ENCODE measurements at places on chromosomes 11 and 22.

DNA sequence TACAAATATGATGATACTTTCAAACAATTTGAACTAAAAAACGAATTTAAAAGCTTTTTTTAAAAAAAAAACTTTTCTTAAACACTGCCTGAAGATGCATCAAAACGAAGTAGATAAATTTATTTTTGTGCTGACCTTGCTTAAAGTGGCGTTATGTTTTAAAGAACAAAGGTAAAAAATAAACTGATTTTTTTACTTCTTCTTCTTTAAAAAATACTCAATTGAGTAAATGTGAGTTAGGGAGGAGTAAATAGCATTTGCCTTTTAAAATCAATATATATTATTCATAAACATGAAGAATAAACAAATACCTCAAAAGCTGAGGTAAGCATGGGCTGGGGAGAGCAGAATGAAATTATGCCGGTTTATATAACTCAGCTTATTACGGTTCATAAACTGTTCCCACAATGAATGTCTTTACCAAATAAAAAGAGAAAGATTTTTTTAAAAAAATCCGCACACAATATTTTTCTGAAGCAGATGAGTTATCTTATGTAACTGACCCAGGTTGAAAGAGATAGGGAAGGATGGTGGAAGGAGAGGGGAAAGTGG lies 9.0 kb downstream of the PAX6 start:
- no peak for DNase-seq

DNA sequence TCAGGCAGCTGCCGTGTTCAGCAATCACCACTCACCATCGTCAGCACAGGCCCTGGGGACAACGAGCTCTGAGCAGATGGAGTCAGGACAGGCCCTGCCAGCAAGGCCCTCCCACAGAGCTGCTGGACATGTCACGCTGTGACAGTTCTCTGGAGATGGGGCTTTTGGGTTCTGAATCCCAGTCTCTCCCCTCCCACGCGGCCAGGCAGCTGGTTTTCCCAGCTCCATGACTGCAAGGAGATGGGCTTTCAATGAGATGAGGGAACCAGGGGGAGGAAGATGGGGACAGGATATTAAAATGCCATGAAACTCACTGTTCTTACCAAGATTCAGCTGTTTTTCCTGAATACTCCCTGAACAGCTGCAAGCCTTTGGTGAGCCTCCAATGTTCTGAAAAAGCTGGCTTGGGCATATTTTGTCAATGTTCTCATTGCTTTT lies 305.9 kb downstream of the BRD1 start:
- no peak for DNase-seq

DNA sequence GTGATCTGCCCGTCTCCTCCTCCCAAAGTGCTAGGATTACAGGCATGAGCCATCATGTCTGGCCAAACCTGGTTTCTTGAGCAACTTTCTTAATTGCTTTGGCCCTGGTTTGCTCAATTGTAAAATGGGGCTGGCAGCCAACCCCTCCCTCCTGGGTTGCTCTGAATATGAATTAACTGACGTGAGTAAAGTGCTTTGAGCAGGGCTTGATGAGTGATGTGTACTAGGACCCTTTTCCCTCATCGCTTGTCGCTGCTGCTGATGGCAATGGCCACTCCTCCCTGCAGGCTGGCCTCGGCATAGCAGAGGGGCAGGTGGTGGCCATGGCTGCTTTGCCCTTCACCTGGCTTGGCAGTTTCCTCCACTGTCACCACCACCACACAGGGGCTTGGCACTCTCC lies 41.5 kb downstream of the RNF141 start:
- DNase-seq = no peak

GRCh38 chr22:45912910-45913309 lies 64.1 kb downstream of the WNT7B start:
- DNase-seq = no peak

- DNase-seq = no peak
Measured at GRCh38 chr22:29117799-29118477, 45.1 kb downstream of the KREMEN1 start.

DNA sequence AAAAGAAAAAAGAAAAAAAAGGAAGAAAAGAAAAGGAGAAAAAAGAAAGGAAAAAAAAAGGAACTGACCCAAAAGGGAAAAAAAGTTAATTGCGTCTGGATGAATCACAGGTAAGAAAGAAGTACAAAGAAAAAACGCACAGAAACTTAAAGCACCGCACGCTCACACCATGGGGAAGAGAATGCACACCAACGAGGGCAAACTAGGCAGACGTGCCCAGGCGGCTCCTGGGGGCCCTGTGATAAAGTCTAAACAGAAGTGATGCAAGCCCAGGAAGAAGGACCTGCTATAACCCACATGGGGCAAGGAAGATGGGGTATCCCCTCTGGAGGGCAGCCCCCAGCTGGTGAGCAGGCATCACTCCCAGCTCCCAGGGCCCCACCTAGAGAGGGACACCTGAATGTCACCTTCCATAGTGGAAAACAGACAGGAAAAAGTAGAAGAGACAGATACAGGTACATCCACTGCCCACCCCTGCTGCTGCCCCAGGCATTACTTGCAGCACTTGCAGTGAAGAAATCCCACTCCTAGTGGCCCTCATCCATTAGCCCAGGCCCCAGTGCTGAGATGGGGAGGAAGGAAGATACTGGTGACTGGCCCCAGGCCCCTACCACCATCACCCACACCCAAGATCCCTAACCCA lies 28.9 kb downstream of the NAP1L4 start:
- no peak for DNase-seq

DNA sequence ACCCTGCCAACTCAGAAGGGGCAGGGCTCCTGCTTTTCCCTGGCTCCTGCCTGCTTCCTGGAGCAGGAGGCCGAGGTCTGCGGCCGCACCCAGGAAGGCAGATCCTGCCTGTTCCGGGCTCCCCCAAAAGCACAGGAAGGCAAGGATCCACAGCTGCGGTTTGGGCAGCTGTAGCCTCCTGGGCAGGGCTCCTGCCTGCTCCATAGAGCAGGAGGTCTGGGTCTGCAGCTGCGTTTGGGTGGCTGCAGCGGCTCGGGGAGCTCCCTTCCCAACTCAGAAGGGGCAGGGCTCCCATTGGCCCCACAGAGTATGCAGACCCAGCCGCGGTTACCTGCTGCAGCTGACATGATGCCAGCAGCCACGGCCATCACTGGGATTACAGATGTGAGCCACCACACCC lies 5.5 kb downstream of the UPK2 start:
- DNase-seq = no peak
